ENCODE measurements at places on chromosomes 4 and X. TPM values are rescaled to one million over a fixed set of nuclear protein-coding genes. Genes with fewer than 3 reads are reported as not detected.
A peak's percentile ranks its signal among the peaks of the same experiment; 100 is the strongest.

DNA sequence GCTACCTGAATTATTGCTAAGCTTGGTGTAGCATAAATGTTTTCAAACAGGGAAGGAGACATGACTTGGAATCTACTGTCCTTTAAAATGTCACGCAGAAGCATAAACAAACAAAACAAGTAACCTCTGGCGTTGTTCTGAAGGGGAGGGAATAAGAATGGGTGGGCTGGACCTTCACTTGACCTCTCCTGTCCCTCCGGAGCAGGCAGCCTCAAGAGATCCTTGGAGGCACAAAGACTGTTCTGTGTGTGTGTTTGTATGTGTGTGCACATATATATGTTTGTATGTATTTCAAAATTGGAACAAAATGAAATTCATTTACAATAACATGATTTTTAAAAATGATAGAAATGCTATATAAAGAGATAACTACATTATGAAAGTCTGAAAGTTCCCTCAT lies 91.3 kb upstream of the DCLK2 start:
- DNase-seq = no peak

GRCh38 chr4:70360460-70360859 lies at the start of gene SMR3A:
Gene SMR3A, plus strand, starts transcription at chr4:70360760. Its CDS starts 1,356 bp downstream, at chr4:70362116.
- no peak for DNase-seq

DNA sequence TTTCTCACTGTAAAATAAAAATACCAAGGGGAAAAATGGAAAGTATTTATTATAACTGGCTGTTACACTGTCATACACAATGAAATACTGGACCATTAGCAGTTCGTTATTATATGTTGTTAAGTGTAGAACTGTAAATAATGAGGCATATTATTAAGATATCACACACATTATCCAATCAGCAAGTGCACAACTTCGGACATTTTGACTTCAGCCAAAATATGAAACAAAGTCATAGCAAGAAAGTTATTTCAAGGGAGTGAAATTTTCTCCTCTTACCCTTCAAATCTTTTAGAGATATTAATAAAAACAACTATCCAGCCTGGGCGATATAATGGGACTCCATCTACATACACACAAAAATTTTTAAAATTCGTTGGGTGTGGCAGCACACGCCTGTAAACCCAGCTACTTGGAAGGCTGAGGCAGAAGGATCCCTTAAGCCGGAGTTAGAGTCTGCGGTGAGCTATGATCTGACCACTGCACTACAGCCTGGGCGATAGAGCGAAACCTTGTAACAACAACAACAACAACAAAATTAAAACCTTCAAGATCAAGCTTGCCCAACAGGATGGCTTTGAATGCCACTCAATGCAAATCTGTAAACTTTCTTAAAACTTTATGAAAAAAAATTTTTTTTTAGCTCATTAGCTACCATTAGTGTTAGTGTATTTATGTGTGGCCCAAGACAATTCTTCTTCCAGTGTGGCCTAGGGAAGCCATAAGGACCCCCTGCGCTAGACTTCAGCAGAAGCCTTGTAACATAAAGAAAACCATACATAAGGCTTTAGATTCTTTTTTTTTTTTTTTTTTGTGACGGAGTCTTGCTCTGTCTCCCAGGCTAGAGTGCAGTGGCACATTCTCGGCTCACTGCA lies 1.3 kb upstream of the CISD2 start:
- no peak for DNase-seq

DNA sequence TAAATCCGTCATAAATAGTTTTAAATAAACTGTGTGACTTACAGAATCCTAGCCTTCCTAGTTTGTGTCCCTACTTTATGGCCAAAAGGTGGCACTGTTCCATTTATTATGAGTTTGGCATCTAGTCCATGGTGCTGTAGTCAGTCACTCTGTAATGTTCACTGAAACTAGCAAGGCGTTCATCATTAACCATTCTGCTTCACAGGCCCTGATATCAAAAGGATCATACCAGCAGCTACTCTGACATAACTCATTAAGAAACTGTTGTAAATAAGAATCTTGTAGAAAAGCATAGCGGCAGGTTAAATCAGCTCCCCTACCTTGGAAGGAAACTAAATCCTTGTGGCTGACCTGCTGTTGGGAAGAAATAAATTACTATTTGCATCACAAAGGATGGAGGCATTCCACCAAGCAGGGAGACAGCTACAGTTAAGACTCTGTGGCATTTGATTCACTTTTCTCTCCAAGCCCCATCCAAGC lies 919.6 kb upstream of the DIAPH2 start:
- DNase-seq = no peak

DNA sequence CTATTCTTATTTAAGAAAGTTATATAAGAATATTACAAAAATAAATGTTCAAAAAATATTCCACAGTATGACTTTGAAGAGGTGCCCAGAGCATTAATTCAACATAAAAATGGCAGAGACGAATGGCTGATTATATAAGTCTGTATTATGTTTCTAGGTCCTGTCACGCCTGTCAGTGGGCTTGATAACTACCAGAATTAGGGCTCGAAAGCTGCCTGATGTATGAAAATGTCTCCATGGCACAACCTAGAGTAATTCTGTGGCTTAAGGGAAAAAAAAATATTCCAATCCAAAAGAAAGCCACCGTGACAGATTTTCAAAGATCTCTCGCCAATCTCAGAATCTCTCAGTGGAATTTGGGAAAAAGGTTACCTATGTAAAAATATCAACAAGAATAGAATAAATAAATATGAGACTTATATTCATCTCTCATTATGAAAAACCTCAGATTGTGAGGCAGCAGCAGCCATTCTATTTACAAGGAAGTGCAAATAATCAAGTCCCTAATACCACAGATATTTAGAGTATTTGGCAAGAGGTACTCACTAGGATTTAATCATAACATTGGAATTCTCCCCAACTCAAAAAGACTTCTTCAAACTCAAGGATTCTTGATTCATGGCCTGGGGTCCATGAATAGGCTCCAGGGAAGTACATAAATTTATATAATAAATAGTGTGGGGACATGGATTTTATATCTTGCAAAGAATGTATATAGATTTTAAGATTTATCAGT lies 489.1 kb upstream of the INTU start:
- no peak for DNase-seq

GRCh38 chr4:161828061-161828460 lies 335.7 kb downstream of the FSTL5 start:
- no peak for DNase-seq

DNA sequence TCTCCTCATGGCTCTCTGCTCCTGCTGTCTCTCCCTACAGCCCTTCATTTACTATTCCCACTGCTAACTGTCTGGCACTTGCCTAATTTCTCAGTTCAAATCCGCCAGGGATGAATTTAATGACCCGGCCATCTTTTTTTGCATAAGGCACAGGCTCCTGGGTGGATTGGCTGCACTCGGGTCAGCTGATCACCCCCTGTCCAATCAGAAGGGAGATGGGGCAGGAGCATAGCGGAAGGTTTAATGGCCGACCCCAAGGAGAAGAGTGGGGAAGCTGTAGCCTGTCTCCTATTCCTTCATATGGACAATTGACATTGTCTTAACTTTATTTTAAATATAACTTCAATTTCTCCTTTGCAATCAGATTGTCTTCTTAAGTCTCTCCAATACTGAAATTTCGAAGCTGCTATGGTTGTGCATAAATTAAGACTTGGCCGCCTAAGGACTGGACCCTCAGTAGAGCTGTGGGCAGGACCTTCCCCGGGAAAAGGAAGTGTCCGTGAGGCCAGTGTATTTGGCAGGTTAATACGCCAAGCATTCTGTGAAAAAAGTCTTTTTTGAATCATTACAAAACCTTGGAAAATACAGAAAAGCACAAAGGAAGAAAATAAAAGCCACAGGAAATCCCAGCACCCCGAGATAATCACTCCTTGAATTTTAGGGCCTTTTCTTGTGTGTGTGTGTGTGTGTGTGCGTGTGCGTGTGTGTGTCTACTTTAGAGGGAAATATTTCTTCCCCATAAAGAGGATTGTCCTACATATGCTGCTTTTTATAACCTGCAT lies 55.5 kb downstream of the SMIM20 start:
- no peak for DNase-seq

GRCh38 chr4:151325111-151325948 lies at the start of gene SH3D19:
Gene SH3D19, minus strand, starts transcription at chr4:151325605. Its CDS starts 253 bp downstream, at chr4:151325352.
- peak; percentile 83 for DNase-seq

- no peak for DNase-seq
Observed at GRCh38 chr4:76205476-76205875, 8.1 kb downstream of the SCARB2 start.

- no peak for DNase-seq
Observed at GRCh38 chrX:152813206-152813605, 17.4 kb downstream of the CETN2 start.

GRCh38 chr4:106019771-106020170 lies 124.5 kb downstream of the NPNT start:
- DNase-seq = no peak

DNA sequence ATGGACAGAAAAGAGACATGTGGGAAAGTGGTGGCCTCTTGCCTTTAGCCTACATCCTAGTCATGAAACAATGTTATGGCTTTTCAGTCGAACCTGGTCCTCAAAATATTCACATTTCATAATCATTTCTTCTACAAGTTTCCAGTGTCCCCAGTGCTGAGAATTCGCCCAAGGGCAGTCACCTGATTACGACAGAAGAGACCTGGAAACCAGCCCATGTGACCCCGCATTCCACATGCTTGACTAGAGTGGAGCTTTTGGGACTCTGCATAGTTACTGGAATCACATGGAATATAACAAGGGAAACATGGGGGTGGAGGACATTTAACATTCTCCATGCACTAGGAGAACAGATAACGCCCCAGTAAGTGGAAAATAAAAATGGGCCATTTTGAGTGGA lies 100.1 kb downstream of the PPARGC1A start:
- DNase-seq = peak; percentile 72

- DNase-seq = no peak
Observed at GRCh38 chr4:81512757-81513501, 41.2 kb upstream of the RASGEF1B start.

GRCh38 chrX:36844857-36845256 lies 163.3 kb upstream of the FAM47C start:
- DNase-seq = no peak

Gene SETD7
- total RNA-seq = 33.2 TPM

Gene CYTL1
- 0.85 TPM for total RNA-seq

Gene MCF2
- not detected for total RNA-seq

Gene DGKK
- not detected for total RNA-seq

Gene NOX1
- total RNA-seq = not detected

Gene KDR
- 22.9 TPM for total RNA-seq

Gene OPN1LW
- not detected for total RNA-seq

Gene PCDH11X
- 1.2 TPM for total RNA-seq
